ENCODE measurements at places on chromosomes 16 and 17.

GRCh38 chr17:75513641-75514000, 1.7 kb downstream of the CASKIN2 start:
- DNase-seq: no peak

GRCh38 chr16:3950343-3951193, 70.1 kb upstream of the CREBBP start:
- DNase-seq: no peak

DNA sequence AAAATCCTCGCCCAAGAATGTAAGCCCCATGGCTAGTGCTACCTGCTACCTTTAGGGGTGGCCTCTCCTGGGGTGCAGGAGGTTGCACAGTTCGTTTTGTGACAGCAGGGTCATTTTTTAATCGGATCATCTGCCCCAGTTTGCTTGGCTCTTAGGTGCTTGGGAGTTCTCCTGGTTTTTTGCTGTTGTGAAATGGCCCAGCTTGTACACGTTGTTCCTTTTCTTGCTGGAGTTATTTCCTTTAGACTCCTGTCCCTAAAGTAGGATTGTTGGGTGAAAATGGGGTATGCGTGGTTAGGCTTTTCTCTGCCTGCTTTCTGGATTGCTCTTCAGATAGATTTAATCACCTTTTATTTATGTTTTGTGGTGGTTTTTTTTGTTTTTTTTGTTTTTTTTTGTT, 25.8 kb downstream of the ABCC1 start:
- DNase-seq: no peak

DNA sequence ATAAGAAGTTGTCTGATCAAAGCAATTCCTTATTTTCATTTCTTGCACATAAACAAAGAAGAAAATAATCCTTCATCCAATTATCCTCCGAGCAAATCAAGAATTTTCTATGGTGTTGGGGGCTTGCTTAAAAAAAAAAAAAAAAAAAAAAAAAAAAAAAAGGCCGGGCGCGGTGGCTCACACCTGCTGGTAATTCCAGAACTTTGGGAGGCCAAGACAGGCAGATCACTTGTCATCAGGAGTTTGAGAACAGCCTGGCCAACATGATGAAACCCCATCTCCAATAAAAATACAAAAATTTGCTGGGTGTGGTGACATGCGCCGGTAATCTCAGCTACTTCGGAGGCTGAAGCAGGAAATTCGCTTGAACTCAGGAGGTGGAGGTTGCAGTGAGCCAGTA, 19.3 kb downstream of the CNP start:
- no peak for DNase-seq

GRCh38 chr16:85626191-85626981, 13.3 kb downstream of the GSE1 start:
- DNase-seq: no peak

- no peak for DNase-seq
Observed at GRCh38 chr17:78738278-78738677, 43.8 kb downstream of the CYTH1 start.

DNA sequence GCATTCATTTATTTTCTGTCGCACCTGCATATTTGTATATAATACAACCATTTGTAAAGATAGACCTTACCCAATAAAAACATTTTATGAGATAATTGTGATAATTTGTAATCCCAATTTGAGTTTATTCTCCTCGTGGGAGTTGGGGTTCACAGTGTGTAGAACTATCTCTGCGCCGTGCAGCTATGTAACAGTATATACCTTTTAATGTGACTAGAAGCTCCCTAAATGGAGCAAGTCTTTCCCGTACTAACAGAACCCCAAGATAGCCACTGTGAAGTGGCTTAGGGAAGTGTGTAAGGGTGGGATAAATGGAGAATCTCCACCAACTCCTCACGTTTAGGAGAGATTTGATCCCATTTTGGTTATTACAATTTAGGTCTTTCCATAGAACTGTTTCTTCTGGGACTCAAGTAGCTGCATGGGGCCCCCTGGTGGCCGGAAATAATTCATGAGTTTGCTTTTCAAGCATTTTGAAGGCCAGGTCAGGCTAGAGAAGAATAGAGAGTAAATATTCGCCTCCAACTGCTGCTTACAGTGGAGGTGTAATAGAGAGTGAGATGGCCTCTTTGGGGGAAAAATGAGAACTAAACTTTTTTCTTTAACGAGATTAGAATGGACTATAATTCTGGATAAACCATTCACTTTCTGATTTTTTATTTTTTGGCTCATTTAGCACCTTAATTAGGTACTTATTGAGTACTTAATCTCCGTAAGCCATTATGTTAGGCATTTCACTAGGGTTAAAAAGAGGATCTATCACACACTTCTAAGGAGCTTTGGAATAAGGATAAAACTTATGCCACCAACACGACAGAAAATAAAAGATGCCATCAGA, 4.5 kb downstream of the TMEM100 start:
- peak; percentile 36 for DNase-seq

DNA sequence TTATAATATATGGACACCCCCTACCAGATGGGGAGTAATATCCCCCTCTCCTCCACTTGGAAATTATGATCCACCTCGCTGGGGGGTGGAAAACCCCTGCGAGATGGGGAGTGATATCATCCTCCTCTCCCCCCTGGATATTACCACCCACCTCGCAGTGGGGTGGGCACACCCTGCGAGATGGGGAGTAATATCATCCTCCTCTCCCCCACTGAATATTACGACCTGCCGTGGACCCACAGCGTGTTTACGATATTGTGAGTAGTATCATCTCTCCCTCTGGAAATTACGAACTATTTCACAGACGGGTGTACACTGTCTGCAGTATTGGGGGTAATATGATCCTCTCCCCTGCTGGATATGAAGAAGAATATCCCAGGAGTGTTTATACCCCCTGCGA, 228.3 kb upstream of the WSCD1 start:
- no peak for DNase-seq

DNA sequence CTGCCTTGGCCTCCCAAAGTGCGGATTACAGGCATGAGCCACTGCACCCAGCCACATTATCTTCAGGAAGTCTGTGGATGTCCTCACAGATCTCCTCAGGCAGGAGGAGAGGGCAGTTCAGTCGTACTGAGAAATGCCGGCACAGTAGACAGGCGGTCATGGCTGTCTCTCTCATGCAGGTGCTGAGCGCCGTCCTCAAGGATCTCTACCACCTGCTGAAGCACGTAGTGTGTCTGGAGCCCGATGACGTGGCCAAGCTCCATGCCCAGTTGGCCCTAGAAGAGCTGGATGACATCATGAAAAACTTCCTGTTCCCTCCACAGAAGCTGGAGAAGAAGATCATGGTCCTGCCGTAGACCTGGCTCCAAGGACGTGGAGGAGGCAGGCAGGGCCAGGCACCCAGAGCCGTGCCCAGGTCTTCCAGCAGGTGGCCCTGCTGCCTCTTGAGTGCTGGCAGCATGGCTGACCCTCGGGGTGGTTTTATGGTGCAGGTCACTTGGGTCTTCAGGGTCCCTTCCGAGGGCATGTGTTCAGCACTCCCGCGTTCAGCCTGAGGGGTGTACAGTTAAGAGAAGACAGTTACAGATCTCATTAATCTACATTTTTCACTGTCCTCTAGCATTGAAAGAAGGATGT, 22.0 kb upstream of the HAS3 start:
- DNase-seq: no peak

- DNase-seq: no peak
Observed at GRCh38 chr16:84068783-84069462, 26.3 kb upstream of the SLC38A8 start.

GRCh38 chr16:70630960-70631745, 15.2 kb upstream of the IL34 start:
- DNase-seq: no peak

GRCh38 chr17:1620486-1620885, 8.1 kb downstream of the SLC43A2 start:
- DNase-seq: no peak

- no peak for DNase-seq
Observed at GRCh38 chr17:28527181-28527681, 21.1 kb downstream of the FOXN1 start.

- DNase-seq: no peak
Observed at GRCh38 chr17:78641243-78641642, 64.0 kb upstream of the DNAH17 start.

DNA sequence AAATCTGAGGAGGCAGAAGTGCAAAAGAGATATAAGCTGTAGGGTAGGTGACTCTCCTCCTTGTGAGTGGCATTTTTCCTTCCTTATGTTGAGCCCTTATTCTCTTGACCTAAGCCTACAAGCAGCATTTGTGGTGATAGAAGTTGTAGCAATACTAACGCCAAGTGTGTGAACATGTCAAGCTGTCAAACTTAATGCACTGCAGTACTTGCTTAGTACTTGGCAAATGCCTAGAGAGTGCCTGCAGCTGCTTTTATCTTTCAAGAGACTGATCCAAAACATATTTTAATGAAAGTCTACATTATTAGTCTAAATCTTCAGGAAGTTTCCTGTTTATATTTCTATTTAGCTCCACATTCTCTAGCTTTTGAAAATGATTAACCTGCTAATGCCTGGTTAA, 83.2 kb downstream of the CNTNAP4 start:
- no peak for DNase-seq

- DNase-seq: peak; percentile 58
Observed at GRCh38 chr17:68344701-68345136, 53.4 kb downstream of the ARSG start.

DNA sequence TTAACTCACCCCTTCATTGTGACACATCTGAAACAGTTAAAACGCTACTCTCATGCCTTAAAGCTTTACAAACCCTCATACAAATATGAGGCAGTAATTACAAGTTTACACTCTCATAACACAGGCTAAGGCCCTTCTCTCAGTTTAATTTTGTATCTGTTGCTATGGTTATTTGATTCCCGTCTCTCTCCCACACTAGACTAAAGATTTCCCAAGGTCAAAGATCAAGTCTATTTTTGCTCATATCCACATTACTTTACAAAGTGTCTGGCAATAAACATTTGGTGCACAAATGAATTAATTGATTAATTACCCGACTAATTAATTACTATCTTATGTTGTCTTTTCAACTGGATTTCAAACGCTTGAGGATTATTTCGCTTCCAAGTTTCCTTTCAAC, 86.4 kb upstream of the MYOCD start:
- no peak for DNase-seq

DNA sequence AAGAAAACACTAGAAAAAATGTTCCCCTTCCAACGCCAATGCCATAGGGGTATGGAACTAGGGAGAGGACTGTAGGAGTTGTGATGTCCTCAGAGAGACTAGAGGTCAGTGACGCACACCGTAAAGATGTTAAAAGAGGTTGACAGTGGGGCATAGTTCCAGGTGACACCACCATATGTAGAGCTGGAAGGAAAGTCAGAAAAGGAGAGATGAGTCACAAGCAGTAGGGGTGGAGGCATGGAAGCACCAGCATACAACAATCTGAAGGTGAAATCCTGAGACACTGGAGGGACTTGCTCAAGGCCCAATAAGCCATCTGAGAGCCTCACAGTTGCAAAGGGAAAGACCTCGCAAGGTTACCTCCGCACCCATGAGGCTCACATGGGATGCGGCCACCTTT, 76.0 kb downstream of the ZNF18 start:
- no peak for DNase-seq

GRCh38 chr16:66939366-66939765, 4.0 kb downstream of the CES2 start:
- DNase-seq: no peak

DNA sequence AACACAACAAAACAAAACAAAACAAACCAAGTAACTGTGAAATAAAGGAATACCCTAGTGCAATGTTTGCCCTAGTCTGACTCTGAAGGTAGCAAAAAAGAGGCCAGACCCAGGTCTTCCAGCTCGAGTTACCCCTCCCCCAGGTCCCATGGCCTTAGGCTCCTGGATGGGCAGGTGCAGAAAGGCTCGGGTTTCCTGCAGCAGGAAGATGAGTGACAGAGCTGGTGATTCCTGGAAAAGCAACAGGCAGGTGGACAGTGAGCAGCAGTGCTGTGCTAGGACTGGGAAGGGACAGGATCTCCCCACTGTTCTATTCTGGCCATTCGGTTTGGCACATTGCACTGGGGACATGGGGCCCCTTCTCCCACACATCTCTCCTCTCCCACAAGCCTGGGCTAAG, 42.9 kb upstream of the MRTFB start:
- DNase-seq: no peak

DNA sequence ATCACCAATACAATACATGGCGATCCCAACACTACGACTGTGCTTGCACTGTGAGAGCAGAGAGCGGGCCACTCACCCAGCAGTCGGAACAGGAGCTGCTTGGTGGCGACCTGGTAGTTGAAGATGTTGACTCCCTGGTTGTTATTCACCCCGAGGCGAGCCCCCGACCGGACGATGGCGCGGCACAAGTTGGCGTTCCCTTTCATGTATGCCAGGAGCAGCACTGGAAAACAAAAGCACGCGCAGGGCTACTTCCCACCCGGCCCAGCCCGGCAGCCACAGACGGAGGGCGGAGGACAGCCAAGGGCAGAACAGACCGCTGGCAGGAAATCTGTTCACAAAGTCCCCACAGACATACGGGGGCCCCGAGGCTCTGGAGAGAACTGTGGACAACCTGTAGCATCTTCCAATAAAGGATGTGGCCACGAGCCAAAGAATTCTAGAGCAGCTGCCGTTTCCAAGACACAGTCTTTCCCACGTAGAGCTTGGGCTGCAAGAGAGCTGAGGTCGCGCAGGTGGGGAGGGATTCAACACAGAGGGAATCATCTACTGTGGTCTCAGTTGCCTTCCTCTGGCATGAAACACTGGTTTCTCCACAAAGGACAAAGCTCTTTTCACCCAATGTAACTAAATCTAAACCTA, 27.8 kb downstream of the CYB5D2 start:
- no peak for DNase-seq

DNA sequence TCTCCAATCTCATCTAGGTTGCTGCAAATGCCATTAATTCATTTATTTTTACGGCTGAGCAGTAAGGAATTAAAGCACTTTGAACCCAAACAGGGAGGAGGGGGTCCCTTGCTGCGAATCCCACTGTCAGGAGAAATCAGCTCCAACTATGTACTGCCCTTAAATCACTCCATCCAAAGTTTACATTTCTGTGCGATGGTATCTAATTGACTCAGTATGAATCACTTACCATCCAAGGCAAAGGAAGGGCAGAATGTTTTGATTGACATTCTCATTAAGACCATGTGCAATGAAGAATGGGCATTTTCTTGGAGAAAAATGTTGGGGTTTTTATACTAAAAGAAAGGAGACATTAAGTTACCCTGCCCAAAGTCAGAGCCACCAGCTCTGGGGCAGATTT, 47.7 kb upstream of the XYLT1 start:
- DNase-seq: no peak

DNA sequence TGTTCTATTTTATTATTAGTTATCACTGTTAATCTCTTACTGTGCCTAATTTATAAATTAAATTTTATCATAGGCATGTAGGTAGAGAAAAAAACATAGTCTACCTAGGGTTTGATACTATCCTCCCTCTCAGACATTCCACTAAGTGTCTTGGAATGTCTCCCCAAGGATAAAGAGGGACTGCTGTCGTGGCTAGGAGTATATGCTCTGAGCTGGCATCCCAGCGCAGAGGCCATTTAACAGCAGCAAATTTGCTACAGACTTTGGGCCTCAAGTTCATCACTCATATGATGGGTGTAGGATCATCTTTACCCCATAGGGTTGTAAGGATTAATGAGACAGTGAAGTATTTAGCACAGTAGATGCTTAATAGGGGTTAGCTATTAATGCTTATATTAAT, 56.7 kb downstream of the ZFHX3 start:
- DNase-seq: no peak

GRCh38 chr16:52725043-52725442, 178.1 kb upstream of the TOX3 start:
- no peak for DNase-seq

GRCh38 chr17:37191219-37191618, 184.6 kb upstream of the C17orf78 start:
- DNase-seq: no peak

- no peak for DNase-seq
Observed at GRCh38 chr17:36867716-36868341, 69.4 kb upstream of the LHX1 start.

- no peak for DNase-seq
Observed at GRCh38 chr17:82640036-82640435, 8.2 kb downstream of the WDR45B start.
